ENCODE measurements at places on chromosomes 6 and 20. TPM values are rescaled to one million over a fixed set of nuclear protein-coding genes. Genes with fewer than 3 reads are reported as not detected.

DNA sequence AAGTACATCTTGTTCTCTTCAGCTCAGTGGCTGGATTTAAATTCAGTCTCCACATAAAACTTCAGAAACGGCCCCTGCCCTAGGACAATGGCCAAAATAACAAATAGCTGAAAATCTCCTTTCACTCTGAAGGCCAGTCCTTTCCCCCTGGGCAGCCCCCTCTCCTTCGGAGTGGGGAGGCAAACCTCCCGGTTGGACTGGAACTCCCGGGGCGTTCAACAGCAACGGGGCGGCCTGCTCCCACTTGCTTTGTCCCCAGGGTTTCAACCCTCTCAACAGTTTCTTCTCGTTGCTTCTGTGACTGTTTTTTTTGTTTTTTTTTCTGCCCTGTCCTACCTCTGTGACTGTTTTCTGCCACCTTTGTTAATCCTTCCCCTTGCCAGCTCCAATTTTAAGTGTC is 102.6 kb upstream of the DUSP22 start:
- no peak for DNase-seq

Gene NKX2-2
- total RNA-seq, result not detected

GRCh38 chr20:57638895-57639236 is 18.6 kb upstream of the ZBP1 start:
- DNase-seq, result no peak

DNA sequence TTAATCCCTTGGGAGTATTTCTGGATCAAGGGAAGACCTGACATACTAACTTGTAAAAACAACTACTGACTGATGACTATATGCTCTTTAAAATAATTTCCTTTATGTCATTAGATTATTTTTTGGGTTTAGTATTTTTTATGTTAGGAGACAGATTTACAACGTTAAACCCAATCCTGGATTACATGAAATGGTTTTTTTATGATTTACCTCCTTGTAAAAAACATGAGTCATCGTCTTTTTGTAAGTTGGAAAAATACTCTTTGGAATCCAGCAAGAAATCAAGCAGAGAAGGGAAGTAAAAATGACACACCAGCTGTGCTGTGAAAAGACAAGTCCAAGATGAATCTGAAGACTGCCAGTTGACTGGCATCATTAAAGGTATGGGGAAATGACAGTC is 6.7 kb downstream of the STK4 start:
- no peak for DNase-seq

GRCh38 chr6:90369024-90369519 is 72.4 kb upstream of the BACH2 start:
- no peak for DNase-seq

DNA sequence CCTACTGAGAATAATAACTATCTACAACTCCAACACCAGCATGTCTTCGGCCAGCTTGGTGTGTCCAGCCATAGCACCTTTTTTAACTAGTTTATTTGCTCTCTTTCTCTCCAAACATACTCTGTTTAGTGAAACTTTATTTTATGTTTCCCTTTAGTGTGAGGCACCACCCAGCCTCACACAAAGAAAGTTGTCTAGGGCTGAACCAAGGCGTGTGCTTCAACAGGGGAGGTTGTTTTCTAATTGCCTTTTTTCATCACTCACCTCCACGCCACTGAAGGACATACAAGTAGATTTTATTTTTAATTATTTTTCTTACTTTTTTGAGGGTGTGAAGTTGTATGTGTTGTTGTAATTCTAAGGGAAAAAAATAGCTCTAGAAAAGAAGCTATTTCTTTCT is 125.6 kb upstream of the MARCKS start:
- DNase-seq, result no peak

Gene WFDC2
- 2.5 TPM for total RNA-seq

Data from activated naive CD4-positive, alpha-beta T cell treated with anti-CD3 and anti-CD28 coated beads, Interleukin-2, amount 50 U/mL, for 72 hours (primary cell).